ENCODE measurements at places on chromosomes 3 and 15.

GRCh38 chr3:171459137-171459941, 866 bp downstream of the TNIK start:
- DNase-seq, result peak; percentile 51

- peak; percentile 67 for DNase-seq
Measured at GRCh38 chr3:171741377-171741776, 68.9 kb downstream of the PLD1 start.

DNA sequence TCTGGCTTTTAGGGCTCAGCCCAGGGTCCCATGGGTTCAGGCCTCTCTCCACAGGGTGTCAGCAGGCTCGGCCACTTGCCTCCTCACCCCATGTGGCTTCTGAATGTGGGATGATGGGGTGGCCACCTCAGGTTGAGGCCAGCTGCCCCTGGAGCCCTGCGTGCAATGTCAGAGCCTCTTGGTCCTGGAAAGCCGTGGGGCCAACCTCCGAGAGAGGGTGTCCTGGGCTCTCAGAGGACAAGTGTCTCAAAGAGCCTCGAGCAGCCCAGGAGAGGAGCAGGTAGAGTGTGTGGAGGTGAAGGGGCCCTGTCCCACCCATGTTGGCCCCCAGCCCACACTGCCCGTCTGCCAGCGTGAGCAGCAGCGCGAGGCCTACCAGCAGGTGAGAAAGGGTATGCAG, 86.0 kb downstream of the PLXNA1 start:
- DNase-seq, result no peak

DNA sequence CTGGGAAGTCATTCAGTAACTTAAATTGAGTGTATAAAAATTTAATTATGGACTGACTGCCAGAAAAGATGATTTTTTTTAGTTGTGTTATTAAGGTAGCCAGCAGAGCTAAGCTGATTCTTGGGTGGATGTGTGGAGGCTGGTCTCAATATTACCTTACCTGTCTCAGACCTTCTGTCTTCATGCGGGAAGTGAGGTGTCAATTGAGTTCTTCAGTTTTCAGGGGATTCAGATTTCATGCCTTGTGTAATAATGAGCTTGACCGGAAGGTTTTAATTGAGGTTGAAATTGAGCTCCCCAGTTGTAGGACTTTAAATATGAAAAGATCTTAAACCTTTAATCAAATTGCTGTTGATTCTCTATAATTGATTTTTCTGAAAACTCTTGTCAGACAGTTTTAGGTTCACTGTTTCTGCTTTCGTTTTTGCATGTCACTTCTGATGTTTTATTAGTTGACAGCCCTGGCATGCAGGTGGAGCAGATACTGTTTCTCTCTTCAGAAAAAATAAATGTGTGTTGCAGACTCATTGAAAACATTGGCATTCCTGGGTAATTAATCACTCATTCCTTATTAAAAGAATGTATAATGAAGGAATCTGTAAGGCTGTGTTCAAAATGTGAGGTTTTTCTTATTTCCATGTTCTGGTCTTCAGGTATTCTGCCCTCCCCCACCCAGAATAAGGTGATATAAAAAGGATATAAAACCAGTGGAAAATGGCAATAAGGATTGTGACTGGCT, 54.5 kb downstream of the PSMD6 start:
- no peak for DNase-seq

DNA sequence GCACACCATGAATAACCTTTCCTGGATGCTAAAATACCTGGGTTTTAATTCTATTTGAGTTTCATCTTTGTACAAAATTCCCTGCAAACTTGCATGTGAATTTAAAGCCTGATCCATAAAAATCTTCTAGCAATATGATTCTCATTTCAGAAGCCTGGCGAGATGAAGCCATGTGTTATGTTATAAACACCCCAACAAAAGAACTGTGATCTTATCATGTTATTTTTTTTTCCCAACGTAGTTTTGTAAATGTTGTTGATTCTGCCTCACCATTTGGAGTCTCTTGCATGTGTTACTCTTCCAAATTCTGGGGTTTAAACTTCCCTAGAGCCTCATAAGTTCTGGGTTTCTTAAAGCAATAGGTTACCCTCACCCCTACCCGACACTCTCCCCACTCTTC, 428.1 kb upstream of the DPH6 start:
- DNase-seq, result no peak

- no peak for DNase-seq
Measured at GRCh38 chr3:37892927-37893600, 31.4 kb downstream of the CTDSPL start.

DNA sequence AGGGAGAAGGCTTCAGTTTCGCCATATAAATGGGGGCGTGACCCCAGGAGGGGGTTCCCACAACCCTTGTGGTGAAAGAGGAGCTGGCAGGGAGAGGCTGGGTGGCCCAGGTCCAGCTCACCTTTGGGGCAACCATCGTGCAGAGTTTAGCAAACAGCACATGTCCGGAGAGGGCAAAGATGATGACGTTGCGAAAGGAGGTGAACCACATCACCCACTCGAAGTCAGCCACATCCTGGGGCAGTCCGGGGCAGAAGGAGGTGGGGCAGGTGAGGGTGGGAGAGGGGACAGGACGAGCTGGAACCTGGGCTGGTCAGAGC, 3.7 kb downstream of the HHATL start:
- DNase-seq, result no peak

- no peak for DNase-seq
Measured at GRCh38 chr3:127011270-127011992, 28.5 kb downstream of the PLXNA1 start.

- DNase-seq, result peak; percentile 79
Measured at GRCh38 chr3:96813134-96813819, 1.1 kb upstream of the EPHA6 start.

DNA sequence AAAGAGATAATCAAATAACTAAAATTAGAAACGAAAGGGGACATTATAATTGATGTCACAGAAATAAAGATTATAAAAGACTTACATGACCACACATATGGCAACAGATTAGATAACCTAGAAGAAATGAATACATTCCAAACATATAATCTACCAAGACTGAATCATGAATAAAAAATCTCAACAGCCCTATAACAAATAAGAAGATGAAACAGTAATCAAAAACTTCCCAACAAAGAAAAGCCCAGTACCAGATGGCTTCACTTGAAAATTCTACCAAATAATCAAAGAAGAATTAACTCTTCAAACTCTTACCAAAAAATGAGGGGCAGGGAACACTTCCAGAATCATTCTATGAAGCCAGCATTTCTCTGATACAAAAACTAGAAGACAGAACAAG, 11.8 kb downstream of the TOP2B start:
- no peak for DNase-seq

DNA sequence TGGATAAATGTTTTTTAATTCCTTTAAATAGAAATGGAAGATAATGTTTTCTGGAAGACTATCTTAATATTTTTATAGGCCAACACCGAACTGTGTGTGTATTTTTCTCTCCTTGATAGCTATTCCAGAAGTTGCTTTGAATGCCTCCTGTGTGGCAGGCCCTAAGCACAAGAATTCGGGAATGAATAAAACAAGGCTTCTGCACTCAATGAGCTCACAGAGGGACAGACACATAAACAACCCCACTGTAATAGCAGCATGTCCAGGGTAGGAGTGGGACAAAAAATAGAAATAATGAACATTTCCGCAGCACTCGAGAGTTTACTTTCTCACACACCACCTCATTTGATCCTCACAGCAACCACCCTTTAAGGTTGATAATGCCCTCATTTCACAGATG, 18.0 kb downstream of the SRGAP3 start:
- no peak for DNase-seq

DNA sequence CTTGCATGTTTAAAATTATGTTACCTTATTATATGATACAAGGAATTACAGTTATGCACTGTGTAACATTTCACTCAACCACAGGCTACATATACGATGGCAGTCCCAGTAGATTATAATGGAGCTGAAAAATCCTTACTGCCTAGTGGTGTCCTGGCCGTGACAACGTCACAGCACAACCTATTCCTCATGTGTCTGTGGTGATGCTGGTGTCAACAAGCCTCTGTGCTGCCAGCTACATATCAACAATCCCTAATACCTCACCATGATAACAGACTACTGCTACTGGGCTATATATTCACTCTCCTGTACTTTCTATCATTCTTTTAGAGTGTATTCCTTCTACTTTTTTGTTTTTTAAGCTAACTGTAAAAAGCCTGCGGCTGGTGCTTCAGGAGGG, 80.2 kb upstream of the OCA2 start:
- no peak for DNase-seq

GRCh38 chr15:38005953-38006808, 71.7 kb downstream of the TMCO5A start:
- DNase-seq, result no peak

DNA sequence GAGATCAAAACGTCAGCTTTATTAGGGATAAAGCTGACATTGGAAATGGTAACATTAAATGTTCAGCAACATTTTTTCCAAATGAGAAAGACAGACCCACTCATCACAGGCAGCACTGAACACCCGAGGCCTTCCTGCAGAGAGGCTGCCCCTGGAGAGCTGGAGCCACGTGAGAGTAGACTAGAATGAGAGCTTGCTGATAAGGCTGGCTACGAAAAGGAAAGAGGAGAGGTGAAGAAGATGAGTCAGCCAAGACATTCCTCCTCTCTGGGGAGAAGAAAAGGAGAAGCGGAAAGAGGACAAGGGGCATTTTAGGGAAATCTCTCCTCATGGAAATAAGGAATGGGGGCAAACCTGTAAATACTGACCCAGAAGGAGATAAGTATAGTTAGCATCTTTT, 7.3 kb downstream of the CYP19A1 start:
- DNase-seq, result no peak

- DNase-seq, result no peak
Measured at GRCh38 chr3:197994736-197995135, 34.7 kb downstream of the LMLN start.

- no peak for DNase-seq
Measured at GRCh38 chr3:56933803-56934202, 126.7 kb upstream of the SPATA12 start.

DNA sequence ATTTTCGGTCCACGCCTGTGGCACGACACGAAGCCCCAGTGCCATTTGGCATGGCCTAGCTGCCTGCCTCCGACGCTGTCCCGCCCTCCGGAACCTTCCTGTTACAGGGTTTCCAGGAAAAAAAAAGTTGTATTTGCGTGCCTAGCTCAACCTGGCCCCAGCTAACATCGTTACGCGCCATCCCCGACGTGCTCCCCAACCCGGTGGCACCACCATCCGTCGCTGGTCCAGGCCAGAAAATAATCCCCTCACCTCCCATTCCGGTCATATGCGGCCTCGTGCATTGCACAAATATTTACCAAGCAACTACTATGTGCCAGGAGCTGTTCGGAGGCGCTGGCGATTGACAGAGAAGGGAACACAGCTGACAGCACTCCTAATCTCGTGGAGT, 1.4 kb upstream of the CYP1A1 start:
- DNase-seq, result no peak

- peak; percentile 62 for DNase-seq
Measured at GRCh38 chr3:20080956-20081554, 40.8 kb downstream of the KAT2B start.

DNA sequence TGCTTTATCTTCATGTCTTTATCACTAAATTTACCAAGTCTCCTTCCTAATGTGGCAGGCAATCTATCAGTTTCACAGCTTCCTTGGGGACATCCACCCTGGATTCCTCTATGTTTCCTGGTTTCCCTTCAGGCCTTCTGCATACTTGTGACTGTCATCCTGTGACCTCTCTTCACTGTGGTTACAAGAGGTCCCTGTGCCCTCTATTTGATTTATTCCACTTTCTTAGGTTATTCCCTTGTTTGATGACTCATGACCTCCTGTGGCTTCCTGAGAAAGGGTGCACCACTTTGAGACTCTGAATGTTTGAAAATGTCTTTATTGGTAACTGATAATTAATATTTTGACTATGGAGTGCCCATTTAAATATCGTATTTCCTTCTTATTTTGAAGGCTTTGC, 60.5 kb upstream of the KY start:
- no peak for DNase-seq

GRCh38 chr3:176799675-176800074, 397.6 kb downstream of the TBL1XR1 start:
- DNase-seq, result no peak

DNA sequence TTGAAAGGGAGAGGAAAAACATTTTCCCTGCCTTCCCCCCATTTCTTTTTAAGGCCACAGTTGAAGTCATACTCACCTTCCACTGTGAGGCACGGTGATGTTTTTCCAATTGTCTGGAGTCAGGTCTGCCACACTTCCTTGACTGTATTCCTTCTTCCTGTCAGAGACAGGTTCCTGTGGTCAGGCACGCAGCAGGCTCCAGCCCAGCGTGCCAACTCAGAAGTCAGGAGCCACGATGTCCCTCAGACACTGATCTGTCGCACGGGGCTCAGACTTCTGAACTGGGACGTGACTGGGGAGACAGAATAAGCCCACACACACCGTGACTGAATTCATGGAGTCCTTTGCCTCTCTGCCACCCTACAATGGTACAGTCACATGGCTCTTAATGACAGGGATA, 41.2 kb upstream of the ADAMTS9 start:
- DNase-seq, result no peak

DNA sequence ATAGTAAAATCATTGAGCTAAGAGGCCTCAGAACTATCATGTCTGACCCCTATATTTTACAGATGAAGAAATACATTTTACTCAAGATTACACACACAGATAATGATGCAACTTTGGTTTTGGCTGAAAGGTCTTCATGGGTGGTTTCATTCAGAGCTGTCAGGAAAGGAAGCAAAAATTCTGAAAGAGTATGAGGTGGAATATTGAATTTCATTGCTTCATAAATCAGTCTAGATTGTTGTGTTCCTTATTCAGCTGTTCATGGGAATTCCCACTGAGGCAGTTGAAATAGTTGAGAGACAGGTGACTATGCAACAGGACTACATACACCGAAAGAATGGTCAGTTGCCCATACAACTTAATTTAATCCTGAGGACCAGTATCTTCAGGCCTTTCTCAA, 39.4 kb downstream of the CD200 start:
- no peak for DNase-seq

DNA sequence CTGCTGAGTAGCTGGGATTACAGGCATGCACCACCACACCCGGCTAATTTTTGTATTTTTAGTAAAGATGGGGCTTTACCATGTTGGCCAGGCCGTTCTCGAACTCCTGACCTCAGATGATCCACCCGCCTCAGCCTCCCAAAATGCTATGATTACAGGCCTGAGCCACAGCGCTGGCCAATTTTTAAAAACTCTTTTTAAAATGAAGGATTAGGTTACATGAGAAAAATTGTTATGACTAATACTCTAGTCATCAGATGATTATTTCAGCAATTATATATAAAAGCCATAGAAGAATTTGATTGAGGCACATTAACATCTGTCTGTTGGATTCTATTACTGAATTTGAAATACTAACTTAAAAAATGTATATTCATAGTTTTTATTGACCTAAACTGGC, 134.1 kb upstream of the MNS1 start:
- DNase-seq, result no peak

- DNase-seq, result no peak
Measured at GRCh38 chr3:542021-542420, 345.5 kb downstream of the CHL1 start.

GRCh38 chr3:49882166-49882565, 12.5 kb upstream of the CAMKV start:
- no peak for DNase-seq

- DNase-seq, result no peak
Measured at GRCh38 chr3:173138026-173138425, 3.0 kb downstream of the SPATA16 start.

Data from NCI-H1092 treated with DMSO at 0.1 percent for 48 hours (cell line).